ENCODE measurements at places on chromosomes 11 and 22. TPM values are rescaled to one million over a fixed set of nuclear protein-coding genes. Genes with fewer than 3 reads are reported as not detected.

Gene OR52I2
- not detected for total RNA-seq

Gene HRAS
- total RNA-seq = 70.2 TPM

Gene BRSK2
- total RNA-seq = 0.23 TPM

DNA sequence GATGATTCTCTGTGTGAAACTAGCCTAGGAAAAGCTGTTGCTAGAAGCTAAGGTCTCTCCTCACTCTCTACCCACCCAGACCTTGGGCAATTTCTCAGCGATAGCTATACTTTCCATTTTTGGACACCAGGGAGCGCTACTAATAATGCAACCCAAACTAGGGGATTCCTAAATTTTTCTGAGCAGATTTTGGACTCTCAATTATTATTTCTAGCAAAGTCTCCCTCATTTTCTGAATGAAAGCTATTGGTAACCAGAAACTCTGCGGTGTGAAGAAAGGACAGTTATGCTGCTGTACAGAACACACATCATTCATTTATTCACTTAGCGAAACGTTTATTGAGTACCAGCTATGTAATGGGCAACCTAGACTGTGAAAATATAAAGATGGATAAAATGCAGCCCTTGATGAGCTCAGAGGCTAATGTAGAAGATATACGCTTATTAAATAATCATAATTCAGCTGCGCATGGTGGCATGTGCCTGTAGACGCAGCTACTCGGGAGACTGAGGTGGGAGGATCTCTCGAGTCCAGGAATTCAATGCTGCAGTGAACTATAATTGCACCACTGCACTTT is 6.1 kb upstream of the STIM1 start:
- H3K4me1 ChIP-seq = peaks cover 15% of the 10 kb centered on the region
- DNase-seq = no peak
- H3K36me3 ChIP-seq = no peaks in the 10 kb centered on the region
- H3K4me3 ChIP-seq = no peak overlapping the region
- H3K27ac ChIP-seq = no peak overlapping the region

- no peak overlapping the region for H3K4me3 ChIP-seq
- H3K27ac ChIP-seq = peak overlapping the region; percentile 54
- DNase-seq = no peak
- H3K36me3 ChIP-seq = peaks cover 4% of the 10 kb centered on the region
These were observed 41.9 kb downstream of the LRP5 start for GRCh38 chr11:68354148-68354872.

DNA sequence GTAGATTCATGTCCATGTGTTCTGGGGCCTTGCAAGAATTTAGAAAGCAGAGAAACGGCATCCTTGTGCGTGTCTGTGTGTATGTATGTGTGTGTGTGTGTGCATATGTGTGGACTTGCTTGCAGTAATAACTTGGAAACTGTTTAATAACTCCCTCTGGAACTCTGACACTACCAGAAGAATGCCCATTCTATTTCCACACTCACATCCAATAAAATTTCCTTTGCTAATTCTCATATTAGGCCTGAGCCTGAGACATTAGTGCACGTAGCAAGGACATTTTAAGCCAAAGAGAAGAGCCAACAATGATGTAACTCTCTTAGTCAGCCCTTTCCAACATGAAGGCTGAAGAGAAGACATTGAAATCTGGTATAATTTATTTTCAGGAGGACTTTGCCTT is 3.2 kb downstream of the OR4D6 start:
- H3K27ac ChIP-seq = no peak overlapping the region
- no peaks in the 10 kb centered on the region for H3K4me1 ChIP-seq
- H3K36me3 ChIP-seq = no peaks in the 10 kb centered on the region
- no peaks in the 10 kb centered on the region for H3K27me3 ChIP-seq

GRCh38 chr11:8100158-8100557 is 19.1 kb downstream of the TUB start:
- no peak for DNase-seq
- H3K27ac ChIP-seq = no peak overlapping the region
- H3K4me3 ChIP-seq = no peak overlapping the region
- peaks cover 8% of the 10 kb centered on the region for H3K4me1 ChIP-seq
- peaks cover 63% of the 10 kb centered on the region for H3K36me3 ChIP-seq

GRCh38 chr11:9905501-9905951 is 241.6 kb downstream of the SWAP70 start:
- H3K36me3 ChIP-seq = no peaks in the 10 kb centered on the region
- DNase-seq = no peak
- H3K4me3 ChIP-seq = no peak overlapping the region
- no peaks in the 10 kb centered on the region for H3K27me3 ChIP-seq

Gene CD248
- total RNA-seq = 6.7 TPM

DNA sequence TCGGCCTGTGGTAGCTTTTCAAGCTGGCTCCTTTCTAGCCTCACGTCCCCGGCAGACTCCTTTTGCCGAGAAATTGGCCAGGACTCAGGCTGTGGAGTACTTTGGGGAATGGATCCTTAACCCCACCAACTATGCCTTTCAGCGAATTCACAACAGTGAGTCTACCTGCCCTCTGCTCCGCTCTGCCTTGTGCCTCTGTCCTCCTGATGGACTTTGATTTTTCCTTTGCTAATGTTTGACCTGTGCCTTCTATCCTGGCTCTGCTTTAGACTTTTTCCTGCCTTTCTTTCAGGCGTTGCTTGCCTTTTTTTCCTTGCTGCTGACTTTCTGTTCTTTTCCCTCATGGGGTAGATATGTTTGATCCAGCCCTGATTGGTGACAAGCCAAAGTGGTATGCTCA is 12.5 kb downstream of the MADD start:
- no peaks in the 10 kb centered on the region for H3K27me3 ChIP-seq
- DNase-seq = no peak
- no peak overlapping the region for H3K27ac ChIP-seq
- H3K4me3 ChIP-seq = no peak overlapping the region
- H3K36me3 ChIP-seq = peaks cover 71% of the 10 kb centered on the region

Gene IGSF9B
- total RNA-seq = 1.4 TPM

DNA sequence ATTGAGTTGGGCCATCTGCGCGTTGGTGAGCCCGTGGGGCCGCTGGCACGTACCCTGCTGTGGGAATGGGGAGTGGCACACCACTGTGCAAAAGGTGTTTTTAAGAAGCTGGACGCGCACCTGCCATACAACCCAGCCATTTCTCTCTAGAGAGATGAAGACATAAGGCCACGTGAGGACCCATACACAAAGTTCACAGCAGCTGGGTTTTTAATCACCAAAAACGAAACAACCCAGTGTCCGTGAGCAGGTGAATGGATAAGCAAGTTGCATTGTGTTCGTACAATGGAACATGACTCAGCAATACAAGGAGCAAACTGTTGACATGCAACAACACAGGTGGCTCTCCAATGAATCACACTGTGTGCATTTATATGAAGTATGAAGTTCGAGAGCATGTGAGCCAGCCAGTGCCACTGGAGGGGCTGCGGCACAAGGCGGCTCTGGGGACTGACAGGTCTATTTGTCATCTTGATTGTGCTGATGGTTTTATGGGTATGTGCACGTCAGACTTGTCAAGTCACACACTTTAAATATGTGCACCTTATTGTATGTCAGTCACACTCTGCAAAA is 30.6 kb upstream of the PANX2 start:
- no peaks in the 10 kb centered on the region for H3K4me1 ChIP-seq
- H3K27me3 ChIP-seq = no peaks in the 10 kb centered on the region
- no peak overlapping the region for H3K27ac ChIP-seq
- H3K36me3 ChIP-seq = no peaks in the 10 kb centered on the region
- DNase-seq = no peak

Gene OR51Q1
- total RNA-seq = not detected

DNA sequence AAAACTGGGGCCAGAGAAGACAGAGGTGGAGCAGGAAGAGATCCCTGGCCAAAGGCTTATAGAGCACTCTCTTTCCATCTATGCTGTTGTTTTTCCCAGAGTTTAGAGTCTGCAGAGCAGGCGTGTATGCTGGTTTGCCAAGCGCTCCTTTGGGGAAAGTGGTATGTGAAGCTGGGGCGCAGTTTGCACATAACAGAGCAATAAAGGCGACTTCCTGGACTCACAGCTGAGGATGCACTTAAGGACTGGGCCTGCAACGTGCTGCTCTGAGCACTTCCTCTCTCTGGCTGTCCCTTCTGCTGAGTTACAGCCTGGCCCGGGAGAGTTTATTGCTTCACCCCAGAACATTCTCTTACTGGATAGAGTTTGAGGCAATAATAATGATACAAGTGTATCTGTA is 41.7 kb downstream of the THAP12 start:
- H3K27me3 ChIP-seq = no peaks in the 10 kb centered on the region
- H3K4me1 ChIP-seq = no peaks in the 10 kb centered on the region
- H3K27ac ChIP-seq = peak overlapping the region; percentile 55
- no peak overlapping the region for H3K4me3 ChIP-seq
- H3K36me3 ChIP-seq = no peaks in the 10 kb centered on the region

DNA sequence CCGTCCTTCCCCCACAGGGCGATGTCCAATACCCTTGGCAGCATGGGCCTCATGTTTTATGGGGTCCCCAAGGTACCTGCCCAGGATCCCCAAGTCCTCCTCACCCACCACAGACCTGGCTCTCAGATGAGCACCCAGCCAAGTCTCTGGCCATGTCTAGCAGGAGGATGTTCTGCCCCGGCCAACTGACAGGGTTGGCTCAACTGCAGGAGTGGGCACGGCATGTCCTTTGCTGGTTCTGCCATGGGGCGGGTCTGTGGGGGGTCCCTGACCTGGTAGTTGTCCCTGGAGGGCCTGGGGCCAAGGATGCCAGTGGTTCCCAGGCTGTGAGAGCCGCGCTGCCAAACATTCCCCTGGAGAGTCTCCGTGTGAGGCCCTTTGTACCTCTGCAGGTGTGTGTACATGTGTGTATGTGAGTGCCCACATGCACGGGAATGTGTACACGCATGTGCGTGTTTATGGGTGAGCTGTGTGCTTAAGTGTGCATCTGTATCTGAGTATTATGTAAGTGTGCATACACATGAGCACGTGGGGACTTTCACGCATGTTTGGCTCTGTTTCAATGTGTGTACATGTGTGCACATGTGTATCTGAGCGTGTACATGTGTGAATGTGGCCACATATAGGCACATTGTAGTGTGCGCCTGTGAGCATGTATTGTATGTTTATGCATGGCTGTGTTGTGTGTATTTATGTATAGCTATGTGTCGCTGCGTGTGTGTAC is 85.5 kb downstream of the KCNQ1 start:
- H3K4me3 ChIP-seq = no peak overlapping the region
- no peaks in the 10 kb centered on the region for H3K36me3 ChIP-seq
- no peak overlapping the region for H3K27ac ChIP-seq
- peaks cover 37% of the 10 kb centered on the region for H3K4me1 ChIP-seq
- DNase-seq = no peak

DNA sequence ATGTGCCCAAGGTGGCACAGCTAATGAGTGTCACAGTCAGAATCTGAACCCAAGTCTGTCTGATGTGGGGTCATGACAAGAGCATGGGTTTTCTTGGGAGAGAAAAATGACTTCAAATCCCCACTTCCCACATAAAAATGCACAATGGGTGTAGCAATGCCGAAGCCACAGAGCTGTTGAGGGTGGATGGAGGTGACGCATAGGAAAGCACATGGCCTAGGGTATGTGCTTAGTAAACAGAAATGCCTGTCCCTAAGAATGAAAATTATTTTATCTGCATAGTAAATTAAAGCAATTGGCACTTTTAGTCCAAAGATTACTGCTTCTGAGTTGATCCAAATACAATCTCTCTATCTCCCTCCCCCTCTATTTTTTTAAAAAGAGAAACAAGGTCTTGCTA is 10.9 kb downstream of the MICAL3 start:
- no peaks in the 10 kb centered on the region for H3K4me1 ChIP-seq
- H3K4me3 ChIP-seq = no peak overlapping the region
- H3K27me3 ChIP-seq = no peaks in the 10 kb centered on the region

DNA sequence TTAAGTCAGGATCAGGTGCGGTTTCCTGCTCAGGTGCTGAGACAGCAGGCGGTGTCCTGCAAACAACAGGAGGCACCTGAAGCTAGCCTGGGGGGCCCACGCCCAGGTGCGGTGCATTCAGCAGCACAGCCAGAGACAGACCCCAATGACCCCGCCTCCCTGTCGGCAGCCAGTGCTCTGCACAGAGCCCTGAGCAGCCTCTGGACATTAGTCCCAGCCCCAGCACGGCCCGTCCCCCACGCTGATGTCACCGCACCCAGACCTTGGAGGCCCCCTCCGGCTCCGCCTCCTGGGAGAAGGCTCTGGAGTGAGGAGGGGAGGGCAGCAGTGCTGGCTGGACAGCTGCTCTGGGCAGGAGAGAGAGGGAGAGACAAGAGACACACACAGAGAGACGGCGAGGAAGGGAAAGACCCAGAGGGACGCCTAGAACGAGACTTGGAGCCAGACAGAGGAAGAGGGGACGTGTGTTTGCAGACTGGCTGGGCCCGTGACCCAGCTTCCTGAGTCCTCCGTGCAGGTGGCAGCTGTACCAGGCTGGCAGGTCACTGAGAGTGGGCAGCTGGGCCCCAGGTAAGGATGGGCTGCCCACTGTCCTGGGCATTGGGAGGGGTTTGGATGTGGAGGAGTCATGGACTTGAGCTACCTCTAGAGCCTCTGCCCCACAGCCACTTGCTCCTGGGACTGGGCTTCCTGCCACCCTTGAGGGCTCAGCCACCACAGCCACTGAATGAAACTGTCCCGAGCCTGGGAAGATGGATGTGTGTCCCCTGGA is at the start of gene MYO7A:
Gene MYO7A, plus strand, starts transcription at position 327 of the 772 bp plus-strand sequence. CDS start 2,389 bp downstream, outside the sequence.
- H3K4me3 ChIP-seq = peak within 1 kb of the TSS; percentile 66
- DNase-seq = no peak
- peaks cover 39% of the 10 kb centered on the region for H3K4me1 ChIP-seq
- no peak within 1 kb of the TSS for H3K27ac ChIP-seq
- no peaks in the 10 kb centered on the region for H3K36me3 ChIP-seq

Gene SLC39A13
- total RNA-seq = 15.1 TPM

DNA sequence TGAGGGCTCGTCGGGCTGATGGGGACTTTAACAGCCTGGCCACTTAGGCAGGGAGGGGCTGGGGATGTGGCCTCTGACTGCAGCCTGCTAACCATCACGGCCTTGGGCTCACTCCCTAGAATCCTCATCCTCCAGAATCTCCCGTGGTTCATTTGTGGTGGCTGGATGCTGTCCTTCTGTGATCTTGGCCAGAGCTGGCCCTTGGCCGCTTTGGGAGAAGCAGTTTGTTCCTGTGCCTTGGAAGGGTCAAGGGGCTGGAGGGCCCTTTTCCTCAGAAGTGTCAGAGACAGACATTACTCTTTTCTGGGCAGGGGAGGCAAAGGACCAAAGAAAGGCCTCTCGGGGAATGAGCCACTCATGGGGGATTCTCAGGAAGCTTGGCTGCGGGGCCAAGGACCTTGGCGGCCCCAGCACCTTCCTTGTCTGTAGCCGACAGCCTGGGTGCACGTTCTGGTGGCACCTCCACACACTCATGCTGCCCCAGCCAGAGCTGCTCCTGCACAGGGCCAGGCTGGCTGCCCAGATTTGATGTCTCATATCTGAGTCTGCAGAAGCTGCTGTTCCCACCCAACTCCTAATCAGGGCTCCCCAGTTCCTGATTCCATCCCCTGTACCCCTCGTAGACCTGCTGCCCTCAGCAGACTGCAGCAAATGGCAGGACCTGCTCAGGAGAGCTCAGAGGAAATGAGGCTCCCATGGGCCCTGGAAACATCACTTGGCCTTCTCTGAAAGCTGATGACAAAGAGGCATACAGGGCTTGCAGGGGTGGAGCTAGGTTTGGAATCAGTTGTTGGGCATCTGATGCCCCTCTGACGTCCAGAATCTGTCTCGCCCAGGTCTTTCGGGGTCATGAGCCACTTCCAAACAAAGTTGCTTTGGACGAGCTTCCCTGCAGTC is 107.7 kb downstream of the CTTN start:
- no peaks in the 10 kb centered on the region for H3K36me3 ChIP-seq
- H3K27me3 ChIP-seq = peaks cover 9% of the 10 kb centered on the region
- no peak for DNase-seq
- H3K27ac ChIP-seq = no peak overlapping the region

Data from esophagus squamous epithelium (tissue), 5 donors.